ENCODE measurements at places on chromosomes 1 and 21. TPM values are rescaled to one million over a fixed set of nuclear protein-coding genes. Genes with fewer than 3 reads are reported as not detected.

Gene PDE4B
- total RNA-seq = 6.6 TPM

Gene MIER1
- 73.2 TPM for total RNA-seq

Gene WDTC1
- 56.4 TPM for total RNA-seq

Gene SPAG17
- not detected for total RNA-seq

Gene PDPN
- total RNA-seq = 1.0 TPM

Gene NPHS2
- total RNA-seq = not detected

Gene ARTN
- total RNA-seq = 7.4 TPM

Gene ACTL8
- total RNA-seq = 1.0 TPM

Gene MYCL
- 4.2 TPM for total RNA-seq

Gene TCHHL1
- not detected for total RNA-seq

Gene SLC30A7
- total RNA-seq = 27.3 TPM

Gene RNU1-2
- 2,378 TPM for total RNA-seq

Gene ADCY10
- total RNA-seq = 0.49 TPM

Gene EXTL1
- 0.14 TPM for total RNA-seq

Gene FLG
- not detected for total RNA-seq

Gene OR2W3
- 0.53 TPM for total RNA-seq

Gene TNFRSF4
- total RNA-seq = 0.80 TPM

Gene B3GALT5
- total RNA-seq = 130 TPM

Gene KCNJ6
- 0.19 TPM for total RNA-seq

Gene CAMK1G
- 0.60 TPM for total RNA-seq

Gene G0S2
- total RNA-seq = 13.5 TPM

Gene ZSWIM5
- 6.9 TPM for total RNA-seq

Gene LCE6A
- not detected for total RNA-seq

Gene LPAR3
- total RNA-seq = 3.5 TPM

Gene SMPDL3B
- total RNA-seq = 45.4 TPM

Gene SPRR2D
- 0.41 TPM for total RNA-seq

Gene DEGS1
- 22.7 TPM for total RNA-seq

Gene ALX3
- total RNA-seq = not detected

Gene KIF26B
- 3.2 TPM for total RNA-seq

Gene MRTO4
- total RNA-seq = 17.7 TPM

Gene IVL
- not detected for total RNA-seq

Gene REN
- 0.87 TPM for total RNA-seq

Gene SUSD4
- total RNA-seq = 0.79 TPM

Gene HAO2
- not detected for total RNA-seq

Gene TMED5
- 45.1 TPM for total RNA-seq

Gene LCE1C
- not detected for total RNA-seq

Gene CDC14A
- total RNA-seq = 18.5 TPM

Gene GPA33
- total RNA-seq = 482 TPM

Gene TYW3
- total RNA-seq = 12.8 TPM

Gene TSACC
- total RNA-seq = not detected

Gene LAX1
- total RNA-seq = 1.1 TPM

Gene BACE2
- 37.2 TPM for total RNA-seq

Gene OR2L8
- total RNA-seq = not detected

Gene CLIC6
- 4.8 TPM for total RNA-seq

Gene TDRD5
- total RNA-seq = 2.2 TPM

Gene TEX35
- not detected for total RNA-seq

Data from mucosa of descending colon (tissue), 3 donors.